A172 (cell line): ENCODE measurements at places on chromosomes 13 and 19. TPM values are rescaled to one million over a fixed set of nuclear protein-coding genes. Genes with fewer than 3 reads are reported as not detected.

DNA sequence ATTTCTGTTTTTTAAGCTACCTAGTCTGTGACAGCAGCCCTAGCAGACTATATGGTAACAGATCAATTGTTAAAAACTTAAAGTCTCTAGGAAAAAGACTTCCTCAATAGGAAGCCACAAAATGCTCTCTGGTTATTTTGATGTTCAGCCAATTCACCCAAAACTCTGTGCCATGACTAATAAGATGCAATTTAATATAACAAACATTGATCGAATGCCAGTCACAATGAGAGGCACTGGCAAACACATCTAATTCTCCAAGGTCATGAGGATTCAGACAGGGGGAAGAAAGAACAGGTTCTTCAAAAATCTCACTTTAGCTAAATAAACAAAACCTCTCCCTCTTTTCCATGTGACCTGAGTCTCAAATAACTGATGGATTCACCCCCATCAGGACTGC is 107.5 kb downstream of the SUCLA2 start:
- DNase-seq = no peak

DNA sequence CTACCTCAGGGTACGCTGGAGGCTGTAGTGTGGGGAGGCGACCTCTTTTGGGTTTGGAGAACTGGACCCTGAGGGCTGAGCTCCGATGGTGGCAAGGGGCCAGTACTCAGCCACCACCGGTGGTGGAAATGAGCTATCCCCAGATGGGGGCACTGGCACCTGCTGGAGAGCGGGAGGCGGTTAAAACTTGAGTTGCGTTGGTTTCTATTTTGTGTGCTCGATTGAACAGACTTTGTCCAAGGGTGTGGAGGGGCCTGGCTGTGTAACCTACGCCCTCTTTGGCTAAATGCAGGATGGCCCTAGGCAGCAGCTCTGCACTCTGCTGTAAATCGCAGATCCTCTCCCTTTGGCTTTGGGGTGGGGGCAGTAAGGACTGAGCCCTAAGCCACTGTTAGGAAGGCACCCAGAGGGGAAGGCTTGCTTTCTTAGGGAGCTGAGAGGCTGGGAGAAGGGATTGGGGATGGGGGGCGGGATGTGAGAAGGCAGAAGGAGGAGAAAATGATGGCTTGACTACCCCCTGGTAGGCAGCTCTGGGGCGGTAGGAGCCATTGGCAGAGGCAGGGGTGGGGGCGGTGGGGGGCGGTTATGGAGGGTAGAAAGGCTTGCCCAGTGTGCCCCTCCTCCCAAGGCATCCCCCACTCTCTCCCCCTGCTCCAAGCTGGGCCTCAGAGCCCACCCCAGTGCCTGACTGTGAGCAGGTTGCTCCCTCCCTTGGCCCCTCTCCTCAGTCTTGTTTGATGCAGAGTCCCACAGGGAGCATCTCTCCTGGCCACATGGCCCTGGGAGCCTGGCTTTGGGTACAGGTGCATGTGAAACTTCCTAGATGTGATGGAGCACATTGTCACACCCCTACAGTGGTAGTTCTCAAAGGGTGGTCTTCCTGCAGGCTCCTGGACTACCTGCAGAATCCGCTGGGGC is 5.0 kb downstream of the VSTM2B start:
- no peak for DNase-seq

DNA sequence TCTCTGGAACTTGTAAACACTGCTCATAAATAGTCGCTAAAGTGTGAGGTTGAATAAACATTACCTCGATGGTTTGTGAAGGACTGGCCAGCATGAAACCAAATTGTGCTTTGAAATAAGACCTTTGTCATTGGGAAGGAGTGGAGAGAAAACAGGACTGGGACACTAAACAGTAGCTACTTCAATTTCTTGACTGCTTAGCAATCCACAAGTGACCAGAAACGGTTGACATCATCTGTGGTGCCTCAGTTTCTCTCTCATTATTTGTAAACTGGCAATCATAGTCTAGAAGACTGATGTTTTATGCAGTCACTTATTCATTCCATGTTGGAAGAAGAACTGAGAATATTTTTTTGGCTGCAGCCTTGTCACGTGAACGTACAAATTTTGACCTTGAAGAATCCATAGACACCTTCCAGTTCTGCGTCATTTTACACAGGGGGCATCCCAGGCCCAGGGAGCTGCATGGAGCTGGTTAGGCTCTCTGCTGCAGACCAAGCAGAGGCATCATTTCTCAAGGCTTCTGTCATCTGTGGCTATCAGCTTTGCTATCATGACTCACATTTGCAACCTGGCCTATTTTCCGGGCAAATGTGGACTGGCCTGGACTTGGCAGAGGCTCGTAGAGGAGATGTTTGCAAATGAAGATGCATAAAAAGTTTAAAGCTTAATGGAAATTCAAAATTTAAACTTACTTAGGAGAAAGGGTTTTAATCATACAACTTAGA is 391.8 kb downstream of the FGF9 start:
- no peak for DNase-seq

DNA sequence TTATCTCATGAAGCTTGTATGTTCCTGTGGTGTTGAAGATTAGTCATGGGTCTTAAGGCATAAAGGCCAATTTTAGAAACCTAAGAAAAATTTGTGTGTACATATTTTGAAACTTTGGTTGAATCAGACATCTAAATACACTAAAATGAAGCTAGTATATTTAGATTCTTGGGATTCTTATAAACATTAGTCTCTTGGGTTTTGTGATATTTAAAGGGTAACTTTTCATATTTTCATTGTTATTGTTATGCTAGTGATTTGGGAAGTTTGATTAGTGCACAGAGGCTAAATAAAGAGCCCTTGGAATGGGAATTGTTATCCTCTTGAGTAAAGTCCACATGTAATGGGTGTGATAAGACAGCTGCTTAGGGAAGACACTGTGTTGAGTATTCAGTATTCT is 24.5 kb downstream of the UBA2 start:
- DNase-seq = no peak

The LILRB3 gene
- not detected in 2 replicates for total RNA-seq
